Activated CD4-positive, alpha-beta T cell treated with anti-CD3 and anti-CD28 coated beads, Interleukin-2, amount 10 ng/mL, durations not matched to agents 24 days and 14 days (primary cell): ENCODE measurements at places on chromosomes 4 and X. TPM values are rescaled to one million over a fixed set of nuclear protein-coding genes. Genes with fewer than 3 reads are reported as not detected.

- no peaks in the 10 kb centered on the region for H3K36me3 ChIP-seq
- no peaks in the 10 kb centered on the region for H3K4me1 ChIP-seq
- no peaks in the 10 kb centered on the region for H3K27me3 ChIP-seq
- no peak for DNase-seq
These were observed 33.2 kb downstream of the PPARGC1A start for GRCh38 chr4:23856630-23857029.

GRCh38 chr4:172666711-172667368 lies 501.8 kb upstream of the GALNT7 start:
- no peaks in the 10 kb centered on the region for H3K27me3 ChIP-seq
- H3K4me1 ChIP-seq: no peaks in the 10 kb centered on the region
- H3K36me3 ChIP-seq: no peaks in the 10 kb centered on the region
- DNase-seq: no peak
- H3K27ac ChIP-seq: no peak overlapping the region

GPR50 gene
- total RNA-seq: not detected in 2 replicates

- no peaks in the 10 kb centered on the region for H3K36me3 ChIP-seq
- DNase-seq: no peak
- no peak overlapping the region for H3K4me3 ChIP-seq
- peaks cover 6% of the 10 kb centered on the region for H3K4me1 ChIP-seq
- H3K27ac ChIP-seq: no peak overlapping the region
- H3K27me3 ChIP-seq: no peaks in the 10 kb centered on the region
These were observed 522.9 kb upstream of the SLIT2 start for GRCh38 chr4:19728773-19729172.

CSN1S1 gene
- total RNA-seq: not detected in 2 replicates

- peaks cover 3% of the 10 kb centered on the region for H3K27me3 ChIP-seq
- DNase-seq: peak; percentile 36
- no peaks in the 10 kb centered on the region for H3K36me3 ChIP-seq
- H3K27ac ChIP-seq: no peak within 1 kb of the TSS
- peaks cover 30% of the 10 kb centered on the region for H3K4me1 ChIP-seq
These were observed at the start of gene LOC101059915 for GRCh38 chrX:71667328-71668247. Gene LOC101059915, plus strand, starts transcription at chrX:71667546.

DNA sequence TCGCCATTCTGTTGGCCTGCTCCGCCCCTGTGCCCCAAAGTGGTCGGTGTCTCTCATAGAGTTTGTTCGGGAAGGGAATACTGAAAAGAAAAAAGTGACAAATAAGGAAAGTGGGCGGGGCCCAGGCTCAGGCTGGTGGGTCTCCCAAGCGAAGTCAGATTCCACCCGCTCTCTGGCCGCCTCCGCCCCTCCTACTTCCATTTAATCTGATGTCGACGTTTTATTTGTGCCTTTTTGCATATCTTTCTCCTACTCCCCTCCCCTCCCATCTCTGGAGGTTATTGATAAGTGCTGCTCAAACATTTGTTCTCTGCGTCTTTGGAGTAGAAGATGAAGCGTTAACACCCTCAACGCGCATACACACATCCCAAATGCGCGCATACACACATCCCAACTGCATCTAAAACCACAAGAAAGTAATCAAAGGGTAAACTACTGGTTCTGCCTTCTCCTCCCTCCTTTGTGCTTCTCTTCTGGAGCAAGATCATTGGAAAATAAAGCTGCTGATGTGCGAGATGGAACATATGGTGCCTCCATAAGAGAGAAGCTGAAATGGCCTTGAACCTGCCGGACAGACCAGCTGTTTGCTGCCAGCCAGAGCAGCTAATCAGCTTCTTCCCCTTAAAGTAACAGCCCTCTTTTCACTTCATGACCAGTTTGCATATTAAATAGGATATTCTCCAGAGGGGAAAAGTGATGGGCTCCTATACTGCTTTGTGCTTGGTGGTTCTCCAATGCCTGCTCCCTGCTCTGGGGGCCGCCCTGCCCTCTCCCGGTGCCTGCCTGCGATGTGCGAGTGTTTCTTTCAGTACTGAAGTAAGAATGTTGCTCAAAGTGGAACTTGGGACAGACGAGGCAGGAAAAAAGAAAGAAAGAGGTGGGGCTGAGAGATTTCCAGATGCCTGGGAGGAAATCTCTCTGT lies 3.1 kb downstream of the MAMLD1 start:
- H3K4me3 ChIP-seq: peak overlapping the region; percentile 83
- peak overlapping the region; percentile 86 for H3K27ac ChIP-seq
- no peaks in the 10 kb centered on the region for H3K27me3 ChIP-seq
- peak; percentile 64 for DNase-seq

MGARP gene
- 0.14 and 0.21 TPM in 2 replicates for total RNA-seq

SMIM10L2A gene
- 1.2 and 1.3 TPM in 2 replicates for total RNA-seq

DNA sequence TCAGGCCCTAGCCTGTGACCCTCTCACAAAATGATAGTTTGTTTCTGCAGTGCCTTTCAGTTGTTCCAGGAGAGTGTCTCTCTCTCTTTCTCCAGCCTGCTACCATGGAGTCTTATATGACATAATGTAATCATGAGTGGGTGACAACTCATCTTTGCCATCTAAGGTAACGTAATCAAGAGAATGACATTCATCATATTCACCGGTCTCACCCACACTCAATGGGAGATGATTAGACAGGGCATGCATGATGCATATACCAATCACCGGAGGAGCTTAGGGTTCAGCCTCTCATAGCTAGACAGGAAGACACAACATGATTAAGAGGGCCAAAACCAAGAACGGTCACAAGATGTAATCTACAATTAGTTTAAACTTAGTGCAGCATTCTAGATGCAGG lies 97.1 kb upstream of the FAM9B start:
- no peak overlapping the region for H3K27ac ChIP-seq
- no peak overlapping the region for H3K4me3 ChIP-seq
- H3K27me3 ChIP-seq: no peaks in the 10 kb centered on the region
- peaks cover 3% of the 10 kb centered on the region for H3K36me3 ChIP-seq

SPATA18 gene
- total RNA-seq: 0.07 TPM in 1 of 2 replicates, not detected in the other

GRCh38 chrX:147739196-147739595 lies 172.5 kb upstream of the FMR1 start:
- no peaks in the 10 kb centered on the region for H3K27me3 ChIP-seq
- DNase-seq: no peak
- no peak overlapping the region for H3K4me3 ChIP-seq
- no peak overlapping the region for H3K27ac ChIP-seq
- peaks cover 27% of the 10 kb centered on the region for H3K4me1 ChIP-seq

PF4V1 gene
- not detected in 2 replicates for total RNA-seq

DNA sequence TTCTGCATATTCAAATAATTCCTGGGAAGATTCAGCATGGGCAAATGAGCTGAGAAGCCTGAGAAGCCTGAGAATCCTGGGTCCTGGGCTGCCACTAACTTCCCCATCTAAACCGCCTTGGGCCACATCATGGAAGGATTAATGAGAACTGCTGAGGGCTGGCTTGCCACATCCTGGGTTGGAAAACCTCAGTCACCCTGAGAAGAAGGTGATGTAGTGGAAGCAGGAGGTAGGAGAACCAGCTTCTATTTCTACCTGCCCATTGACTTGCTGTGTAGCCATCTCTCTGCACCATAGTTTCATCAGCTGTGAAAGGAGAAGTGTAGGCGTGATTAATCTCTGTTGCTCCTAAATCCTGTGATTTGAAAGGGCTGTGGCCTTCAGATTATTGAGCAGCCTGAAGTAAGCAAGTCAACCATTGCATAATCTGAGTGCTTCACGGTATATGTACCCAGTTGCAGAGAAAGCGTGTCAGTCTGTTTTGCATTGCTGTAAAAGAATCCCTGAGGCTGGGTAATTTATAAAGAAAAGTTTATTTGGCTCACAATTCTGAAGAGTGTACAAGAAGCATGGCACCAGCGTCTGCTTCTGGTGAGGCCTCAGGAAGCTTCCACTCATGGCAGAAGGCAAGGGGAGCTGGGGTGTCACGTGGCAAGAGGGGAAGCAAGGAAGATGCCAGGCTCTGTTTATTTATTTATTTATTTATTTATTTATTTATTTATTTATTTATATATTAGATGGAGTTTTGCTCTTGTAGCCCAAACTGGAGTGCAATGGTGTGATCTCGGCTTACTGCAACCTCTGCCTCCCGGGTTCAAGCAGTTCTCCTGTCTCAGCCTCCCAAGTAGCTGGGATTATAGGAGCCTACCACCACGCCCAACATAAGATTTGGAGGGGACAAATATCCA lies 140.9 kb upstream of the ATP6AP2 start:
- DNase-seq: no peak
- H3K4me1 ChIP-seq: peaks cover 3% of the 10 kb centered on the region
- H3K4me3 ChIP-seq: no peak overlapping the region

GRCh38 chr4:146333187-146333894 lies 119.0 kb downstream of the REELD1 start:
- no peaks in the 10 kb centered on the region for H3K27me3 ChIP-seq
- H3K27ac ChIP-seq: no peak overlapping the region
- H3K4me1 ChIP-seq: no peaks in the 10 kb centered on the region
- no peaks in the 10 kb centered on the region for H3K36me3 ChIP-seq
- no peak overlapping the region for H3K4me3 ChIP-seq

GRCh38 chr4:79663141-79663540 lies 255.1 kb upstream of the GK2 start:
- no peaks in the 10 kb centered on the region for H3K27me3 ChIP-seq
- no peaks in the 10 kb centered on the region for H3K4me1 ChIP-seq
- H3K36me3 ChIP-seq: no peaks in the 10 kb centered on the region

- no peaks in the 10 kb centered on the region for H3K36me3 ChIP-seq
- H3K27me3 ChIP-seq: no peaks in the 10 kb centered on the region
- no peak for DNase-seq
- H3K4me1 ChIP-seq: no peaks in the 10 kb centered on the region
- H3K27ac ChIP-seq: no peak overlapping the region
- no peak overlapping the region for H3K4me3 ChIP-seq
These were observed 7.4 kb downstream of the PCDH18 start for GRCh38 chr4:137524725-137525369.

DNA sequence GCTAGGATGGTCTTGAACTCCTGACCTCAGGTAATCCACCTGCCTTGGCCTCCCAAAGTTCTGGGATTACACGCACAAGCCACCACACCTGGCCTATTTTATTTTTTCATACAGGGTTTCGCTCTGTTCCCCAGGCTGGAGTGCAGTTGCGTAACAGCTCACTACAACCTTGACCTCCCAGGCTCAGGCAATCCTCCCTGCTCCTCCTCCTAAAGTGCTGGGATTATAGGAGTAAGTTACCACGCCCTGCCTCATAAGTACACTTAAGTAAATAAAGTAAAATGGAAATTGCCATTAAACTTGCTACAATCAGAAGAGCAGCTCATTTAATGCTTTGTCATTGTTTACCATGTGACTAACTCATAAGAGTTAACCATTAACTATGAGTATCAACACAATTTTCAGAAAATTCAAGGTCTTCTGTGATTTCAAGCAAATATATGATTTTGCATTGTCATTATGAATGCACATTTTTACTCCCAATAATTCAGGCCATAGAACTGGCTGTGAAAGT lies 12.3 kb downstream of the UGDH start:
- no peak overlapping the region for H3K27ac ChIP-seq
- no peak for DNase-seq
- H3K4me1 ChIP-seq: peaks cover 2% of the 10 kb centered on the region
- H3K4me3 ChIP-seq: no peak overlapping the region

GRCh38 chr4:2296631-2297601 lies 35.0 kb upstream of the MXD4 start:
- peaks cover 15% of the 10 kb centered on the region for H3K27me3 ChIP-seq
- no peak for DNase-seq
- H3K27ac ChIP-seq: no peak overlapping the region
- no peaks in the 10 kb centered on the region for H3K36me3 ChIP-seq
- peaks cover 9% of the 10 kb centered on the region for H3K4me1 ChIP-seq

DNA sequence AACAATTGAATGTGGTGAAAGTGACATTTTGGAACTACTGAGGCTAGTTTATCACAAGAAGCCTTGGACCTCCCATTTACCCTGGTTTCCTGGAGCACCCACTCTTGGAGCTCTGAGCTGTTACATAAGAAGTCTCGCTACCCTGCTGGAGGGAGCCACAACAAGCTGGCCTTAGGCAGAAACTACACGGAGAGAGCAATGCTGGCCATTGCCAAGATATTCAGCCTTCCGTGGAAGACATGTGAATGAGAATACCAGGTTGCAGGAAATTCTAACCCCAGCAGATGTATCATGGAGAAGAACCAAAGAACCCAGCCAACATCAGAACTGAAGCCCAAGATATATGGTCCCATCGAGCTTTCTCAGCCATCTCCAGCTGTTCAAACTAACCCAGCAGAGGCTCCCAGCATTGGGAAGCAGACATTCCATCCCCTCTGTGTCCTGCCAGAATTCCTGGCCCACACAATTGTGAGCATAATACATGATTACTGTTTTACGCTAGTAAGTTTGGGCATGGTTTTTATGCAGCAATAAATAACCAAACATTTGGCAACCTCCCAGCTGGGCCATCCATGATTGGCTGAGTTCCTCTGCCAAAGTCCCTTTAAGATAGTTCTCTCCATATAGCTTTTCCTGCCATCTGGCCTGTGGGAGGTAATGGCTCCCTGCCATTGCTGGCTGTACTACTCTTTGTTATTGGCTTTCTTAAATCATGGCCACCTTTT lies 17.9 kb upstream of the PDE5A start:
- H3K36me3 ChIP-seq: no peaks in the 10 kb centered on the region
- peaks cover 4% of the 10 kb centered on the region for H3K27me3 ChIP-seq
- H3K27ac ChIP-seq: no peak overlapping the region
- no peak for DNase-seq
- H3K4me3 ChIP-seq: no peak overlapping the region
- no peaks in the 10 kb centered on the region for H3K4me1 ChIP-seq

- H3K36me3 ChIP-seq: no peaks in the 10 kb centered on the region
- no peak overlapping the region for H3K27ac ChIP-seq
- no peaks in the 10 kb centered on the region for H3K4me1 ChIP-seq
- H3K27me3 ChIP-seq: no peaks in the 10 kb centered on the region
- no peak for DNase-seq
These were observed 287.4 kb downstream of the CHIC1 start for GRCh38 chrX:73850124-73851013.

- no peak for DNase-seq
- H3K36me3 ChIP-seq: peaks cover 41% of the 10 kb centered on the region
These were observed 110.8 kb downstream of the AFAP1 start for GRCh38 chr4:7828793-7829301.

DNA sequence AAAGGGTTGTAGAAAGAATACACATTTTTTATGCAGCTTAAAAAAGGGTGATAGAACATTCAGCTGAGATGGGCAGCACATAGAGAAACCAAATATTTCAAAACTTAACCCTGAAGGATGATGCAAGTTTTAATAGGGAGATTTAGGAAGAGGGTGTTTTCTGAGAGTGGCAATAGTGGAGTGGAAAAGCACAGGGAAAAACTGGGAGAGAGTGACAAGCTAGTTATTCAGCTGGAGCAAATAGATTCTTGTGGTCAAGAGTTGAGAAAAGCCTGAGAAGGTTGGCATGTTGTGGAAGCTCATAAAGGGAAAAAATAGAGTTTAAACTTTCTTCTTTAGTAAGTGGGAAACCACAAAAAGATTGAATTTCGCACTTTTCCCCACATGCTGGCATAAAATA lies 359.6 kb upstream of the PITX2 start:
- no peaks in the 10 kb centered on the region for H3K27me3 ChIP-seq
- DNase-seq: no peak
- no peaks in the 10 kb centered on the region for H3K36me3 ChIP-seq
- no peak overlapping the region for H3K27ac ChIP-seq
- H3K4me3 ChIP-seq: no peak overlapping the region
